ENCODE measurements at places on chromosomes 3 and 15.

- DNase-seq = peak; percentile 0
Observed at GRCh38 chr15:45795440-45796069, 160.7 kb downstream of the SQOR start.

DNA sequence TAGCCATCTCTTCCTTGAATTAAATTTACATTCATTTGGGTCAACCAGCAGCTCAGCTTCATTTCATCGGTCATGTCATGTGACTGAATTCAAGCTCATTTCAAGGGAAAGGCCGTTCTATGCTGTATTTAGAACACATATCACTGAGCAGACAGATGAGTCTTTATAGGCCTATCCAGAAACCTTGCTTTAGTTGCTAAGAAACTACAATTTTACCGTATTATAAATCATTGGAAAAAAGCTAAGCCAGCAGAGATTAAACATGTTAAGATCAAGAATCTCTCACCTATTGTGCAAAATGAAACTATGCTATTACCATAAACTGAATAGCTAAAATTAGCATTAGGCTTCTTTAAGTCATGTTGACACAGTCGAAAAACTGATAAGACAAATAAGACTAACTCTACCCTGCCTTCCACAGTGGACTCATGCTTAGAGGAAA lies 2.2 kb downstream of the NPTN start:
- no peak for DNase-seq

DNA sequence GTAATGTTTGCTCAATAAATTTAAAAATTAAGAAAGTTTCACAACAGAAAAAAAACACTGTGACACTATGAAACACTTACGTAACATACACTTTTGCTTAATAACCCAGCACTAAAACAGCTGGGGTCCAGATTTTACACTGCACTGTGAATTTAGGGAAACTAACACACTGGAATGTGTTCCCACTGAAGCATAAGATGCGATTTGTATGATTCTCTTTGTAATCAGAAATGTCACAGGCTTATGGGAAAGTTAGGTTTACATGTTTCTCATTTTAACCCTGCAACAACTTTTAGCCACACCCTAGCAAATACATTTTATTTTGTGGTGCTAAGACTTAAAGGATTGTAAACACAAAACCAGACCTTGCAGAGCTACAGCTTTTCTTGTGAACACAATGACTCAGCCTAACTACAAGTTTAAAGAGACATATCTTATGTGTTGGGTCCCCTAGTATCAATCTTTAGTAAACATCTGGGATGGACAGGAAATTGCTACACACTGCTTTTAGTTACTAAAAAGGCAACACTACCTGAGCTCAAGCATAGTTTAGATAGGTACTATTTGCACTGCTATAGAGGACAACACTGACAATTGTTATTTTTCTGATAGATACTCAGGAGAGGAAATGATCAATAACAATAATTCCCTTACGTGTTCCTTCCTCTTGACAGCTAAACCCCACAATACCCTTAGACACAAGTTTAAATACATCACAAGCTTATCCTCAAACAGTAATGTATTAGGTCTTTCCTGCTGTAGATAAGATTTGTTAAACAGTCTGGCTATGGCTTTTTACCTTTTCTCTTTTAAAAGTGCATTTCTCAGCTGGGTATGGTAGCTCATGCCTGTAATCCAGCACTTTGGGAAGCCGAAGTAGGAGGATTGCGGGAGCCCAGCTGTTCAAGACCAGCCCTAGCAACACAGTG lies 3.8 kb downstream of the PLD1 start:
- DNase-seq = peak; percentile 34

- no peak for DNase-seq
Observed at GRCh38 chr3:45940004-45940780, 3.1 kb upstream of the CXCR6 start.

DNA sequence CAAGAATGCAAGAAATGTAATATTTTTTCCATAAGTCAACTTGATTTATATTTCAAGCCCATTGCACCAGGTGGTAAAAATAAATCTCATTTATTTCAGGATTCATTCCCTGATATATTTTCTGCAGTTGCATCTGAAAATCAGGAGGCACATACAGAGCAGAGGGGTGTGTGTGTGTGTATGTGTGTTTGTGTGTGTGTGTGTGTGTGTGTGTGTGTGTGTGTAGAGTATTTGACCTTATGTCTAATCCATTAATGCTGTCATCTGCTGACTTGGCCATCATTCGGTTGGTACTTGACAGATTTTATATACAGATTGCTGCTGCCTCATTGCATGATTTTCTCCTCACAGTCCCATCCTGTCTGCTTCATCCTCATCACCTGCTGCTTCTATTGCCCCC lies 118.5 kb downstream of the SERPINI1 start:
- no peak for DNase-seq

DNA sequence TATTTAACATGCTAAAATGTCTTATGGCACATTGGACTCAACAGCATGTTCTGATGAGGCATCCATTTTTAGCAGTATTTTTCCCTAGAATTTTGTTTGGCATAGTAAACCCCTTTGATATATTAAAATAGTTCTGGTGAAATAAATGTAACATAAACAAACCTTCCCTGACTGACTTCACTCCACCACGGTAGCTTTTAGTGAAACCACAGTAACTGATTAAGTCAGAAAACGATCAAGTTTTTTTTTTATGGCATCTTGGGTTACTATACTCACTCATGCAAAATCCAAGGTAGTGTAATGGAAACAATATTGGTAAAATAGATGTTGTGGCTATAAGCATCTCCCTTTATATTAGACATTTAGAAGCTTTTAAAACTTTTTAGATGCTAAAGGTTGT lies 2.8 kb downstream of the SERP1 start:
- DNase-seq = no peak

DNA sequence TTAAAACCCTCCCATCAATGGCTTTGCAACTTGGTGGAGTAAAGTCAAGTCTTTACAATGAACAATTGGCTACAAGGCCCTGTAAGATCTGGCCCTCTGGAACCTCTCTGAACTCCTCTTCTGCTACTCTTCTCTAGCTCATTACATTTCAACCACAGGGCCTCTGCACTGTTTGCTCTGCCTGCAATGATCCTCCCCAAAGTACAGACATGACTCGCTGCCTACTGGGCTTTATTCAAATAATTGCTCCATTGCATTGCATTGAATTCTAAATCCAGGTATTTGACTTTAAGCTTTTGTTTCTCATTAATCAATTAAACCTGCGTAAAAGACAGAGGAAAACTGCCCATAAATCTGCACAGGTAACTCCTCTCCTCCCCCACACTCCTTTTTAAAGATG lies 96.7 kb downstream of the CD47 start:
- DNase-seq = no peak

DNA sequence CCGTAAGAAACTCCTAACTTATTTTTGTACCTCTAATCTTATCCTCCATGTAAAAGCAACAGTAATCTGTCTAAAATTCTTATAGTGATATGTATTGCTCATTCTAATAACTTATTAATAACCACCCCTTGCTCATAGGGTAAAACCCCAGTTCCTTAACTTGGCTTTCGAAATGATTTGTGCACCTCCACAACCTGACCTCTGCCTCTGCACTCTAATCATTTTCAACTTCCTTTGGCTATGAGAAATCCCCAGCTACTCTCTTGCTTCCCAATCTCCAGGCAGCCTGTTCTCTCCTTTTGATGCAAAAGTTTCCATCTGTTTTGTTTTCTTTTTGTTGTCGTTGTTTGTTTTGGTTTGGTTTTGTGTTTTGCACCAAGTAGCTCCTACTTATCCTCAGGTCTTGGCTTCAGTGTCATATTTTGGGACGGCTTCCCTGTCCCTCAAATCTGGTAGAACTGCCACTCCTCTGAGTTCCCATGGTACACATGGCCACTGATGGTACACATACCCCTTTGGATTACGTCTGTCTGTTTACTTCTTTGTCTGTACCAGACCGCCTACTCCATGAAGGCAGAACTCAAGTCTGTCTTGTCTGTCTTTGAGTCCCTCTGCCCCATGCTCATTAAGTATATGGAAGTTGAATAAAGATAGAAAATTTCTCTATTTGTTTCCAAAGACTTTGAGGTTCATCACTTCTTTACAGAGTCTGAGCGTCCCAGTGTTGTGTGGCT lies 105.6 kb upstream of the TGFBR2 start:
- no peak for DNase-seq

GRCh38 chr15:58958811-58959210 lies 25.3 kb upstream of the SLTM start:
- no peak for DNase-seq

DNA sequence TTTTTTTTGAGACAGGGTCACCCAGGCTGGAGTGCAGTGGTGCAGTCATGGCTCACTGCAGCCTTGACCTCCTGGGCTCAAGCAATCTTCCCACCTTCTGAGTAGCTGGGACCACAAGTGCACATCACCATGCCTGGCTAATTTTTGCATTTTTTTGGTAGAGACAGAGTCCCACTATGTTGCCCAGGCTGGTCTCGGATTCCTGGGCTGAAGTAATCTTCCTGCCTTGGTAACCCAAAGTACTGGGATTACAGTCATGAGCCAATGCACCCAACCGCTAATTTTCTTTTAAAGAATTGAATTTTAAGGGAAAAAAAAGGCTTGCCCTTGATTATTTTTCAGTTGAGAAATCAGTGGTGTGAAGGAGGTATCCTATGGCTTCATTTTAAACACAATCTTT lies 334.0 kb downstream of the SOX2 start:
- no peak for DNase-seq

DNA sequence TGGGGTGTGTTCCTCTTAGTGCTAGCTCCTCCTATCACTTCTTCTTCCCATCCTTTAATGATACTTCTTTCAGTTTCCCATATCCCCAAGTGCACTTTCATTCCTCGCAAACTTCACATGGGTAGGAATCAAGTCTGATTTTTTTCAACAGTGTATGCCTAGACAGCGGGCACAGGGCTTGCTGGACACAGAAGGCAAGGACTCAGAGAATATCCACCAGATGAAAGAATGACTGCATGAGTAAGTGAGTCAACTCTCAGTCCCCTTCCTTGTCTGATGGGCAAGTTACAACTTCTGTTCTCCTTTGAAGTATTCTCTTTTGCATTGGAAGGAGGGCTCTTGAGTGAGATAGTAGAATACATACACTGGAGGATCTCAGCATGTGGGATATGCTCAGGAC lies 3.1 kb upstream of the SQOR start:
- DNase-seq = no peak

- no peak for DNase-seq
Observed at GRCh38 chr15:70763950-70764730, 782 bp upstream of the UACA start.

DNA sequence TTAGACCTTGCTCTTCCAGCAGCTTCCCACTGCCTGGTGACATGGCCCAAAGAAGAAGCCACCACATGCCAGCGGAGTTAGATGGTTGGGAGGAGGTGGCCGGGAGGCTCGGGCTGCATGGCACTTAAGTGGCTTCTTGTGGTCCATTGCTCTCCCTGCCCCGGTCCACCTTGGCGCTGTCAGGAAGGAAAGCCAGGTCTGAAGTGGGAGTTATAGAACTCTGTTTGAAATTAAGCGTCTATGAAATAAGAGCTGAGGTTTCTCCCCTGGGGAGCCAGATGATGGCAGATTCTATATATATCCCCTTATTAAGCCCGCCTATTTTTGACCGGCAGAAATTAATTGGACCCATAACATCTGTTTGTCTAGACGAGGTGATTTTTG lies 61.2 kb downstream of the ITGA11 start:
- DNase-seq = no peak

DNA sequence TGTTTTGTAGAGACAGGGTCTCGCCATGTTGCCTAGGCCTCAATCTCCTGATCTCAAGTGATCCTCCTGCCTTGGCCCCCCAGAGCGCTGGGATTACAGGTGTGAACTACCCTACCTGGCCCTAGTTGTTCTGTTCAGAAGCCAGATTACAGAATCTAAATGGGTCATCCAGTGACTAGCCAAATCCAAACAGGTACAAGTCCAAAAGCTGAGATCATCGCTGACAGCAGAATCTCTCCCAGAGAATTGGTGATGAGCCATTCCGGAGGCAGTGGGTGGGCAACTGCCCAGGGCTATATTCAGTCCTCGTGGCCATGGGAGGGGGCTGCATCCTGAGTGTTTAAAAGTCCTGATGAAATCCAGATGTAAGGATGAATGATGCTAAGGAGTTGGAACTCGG lies 47.5 kb upstream of the SEMA4B start:
- no peak for DNase-seq

DNA sequence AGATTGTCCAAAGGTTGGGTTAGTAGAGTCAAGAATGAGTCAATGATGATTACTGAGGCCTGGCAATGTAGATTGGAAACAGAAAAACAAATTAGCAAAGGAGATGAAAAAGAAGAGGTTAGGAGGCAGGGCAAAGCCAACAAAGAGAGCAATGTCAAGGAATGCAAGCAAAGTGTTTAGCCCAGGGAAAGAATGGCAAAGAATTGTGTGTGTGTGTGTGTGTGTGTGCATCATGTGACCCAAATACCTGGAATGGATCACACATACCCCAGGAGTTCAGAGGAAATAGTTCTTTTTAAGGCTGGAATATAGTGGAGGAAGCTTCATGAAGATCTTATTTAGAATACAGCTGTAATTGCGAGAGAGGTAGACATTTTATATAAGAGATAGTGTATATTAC lies 831.7 kb upstream of the ARPP21 start:
- no peak for DNase-seq

GRCh38 chr3:42430781-42431532 lies 20.5 kb upstream of the LYZL4 start:
- DNase-seq = no peak

DNA sequence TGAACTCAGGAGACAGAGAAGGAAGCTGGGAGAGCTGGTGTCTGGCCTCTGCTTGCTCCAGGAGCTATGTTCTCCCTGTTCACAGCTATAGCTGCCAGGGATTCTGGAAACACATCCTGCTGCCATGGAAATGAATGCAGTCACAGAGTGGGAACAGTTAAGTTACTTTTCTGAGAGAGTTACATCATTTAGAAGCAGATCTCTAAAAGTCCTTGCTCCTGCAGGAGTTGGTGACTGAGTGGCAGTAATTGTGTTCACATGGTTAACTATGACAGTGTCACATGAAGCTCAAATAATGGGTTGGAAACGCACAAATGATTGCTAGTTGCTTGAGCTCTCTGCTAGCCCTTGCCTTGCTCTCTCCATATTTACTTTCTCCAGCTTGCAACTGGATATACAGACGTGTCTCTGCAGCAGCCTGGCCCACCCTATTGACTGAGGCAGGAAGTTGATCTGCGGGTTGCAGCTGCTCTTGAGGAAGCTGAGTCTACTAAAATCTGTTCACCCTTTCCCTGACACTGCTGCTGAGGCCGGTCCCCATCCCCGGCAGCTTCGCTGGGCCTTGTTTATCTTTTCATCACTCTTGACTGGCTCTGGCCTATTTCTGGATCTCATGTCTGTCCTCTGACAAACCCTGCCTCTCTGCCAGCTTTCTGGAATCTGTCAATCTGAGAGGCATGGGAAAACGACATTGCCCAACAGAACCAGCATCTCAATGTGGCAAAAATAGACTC lies 16.7 kb upstream of the ISLR start:
- DNase-seq = no peak

All from GF-D8 (cell line).